ENCODE measurements at places on chromosomes 16 and 17.

DNA sequence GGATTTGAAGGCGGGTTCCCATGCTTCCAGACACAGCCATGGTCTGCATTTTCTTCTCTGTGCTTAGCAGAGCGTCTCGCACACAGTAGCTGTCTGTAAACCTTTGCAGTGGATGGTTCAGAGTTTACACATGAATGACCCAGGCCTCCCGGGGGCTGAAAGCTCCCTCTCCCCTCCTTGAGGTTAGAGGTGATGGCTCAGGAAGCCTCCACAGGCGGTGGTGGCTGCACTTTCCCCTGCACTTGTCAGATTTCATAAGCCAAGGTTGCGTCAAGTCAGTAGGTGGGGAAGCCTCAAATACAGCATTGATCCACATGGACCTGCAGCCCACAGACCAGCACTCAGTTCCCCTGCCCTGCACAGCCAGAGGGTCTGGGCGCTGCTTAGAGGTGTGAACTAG is 211.9 kb downstream of the KATNIP start:
- no peak for DNase-seq

DNA sequence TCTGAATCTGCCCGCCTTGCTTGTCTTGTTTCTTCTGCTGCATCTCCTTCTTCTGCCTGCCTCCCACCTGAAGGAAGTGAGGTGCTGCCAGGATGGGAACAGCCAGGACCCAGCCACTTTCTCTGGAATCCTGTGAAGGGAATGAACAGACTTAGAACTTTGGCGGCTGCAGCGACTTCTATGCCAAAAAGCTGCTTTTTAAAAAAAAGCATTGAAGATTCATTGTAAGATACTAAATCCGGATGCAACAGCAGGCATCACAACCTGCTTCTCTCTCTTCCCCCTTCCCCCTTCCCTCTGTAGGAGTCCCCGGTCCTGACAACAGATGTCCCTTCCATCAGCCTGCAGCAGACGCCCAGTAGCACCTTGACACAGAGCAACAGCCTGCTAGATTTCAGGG is 176.3 kb downstream of the HS3ST4 start:
- no peak for DNase-seq

DNA sequence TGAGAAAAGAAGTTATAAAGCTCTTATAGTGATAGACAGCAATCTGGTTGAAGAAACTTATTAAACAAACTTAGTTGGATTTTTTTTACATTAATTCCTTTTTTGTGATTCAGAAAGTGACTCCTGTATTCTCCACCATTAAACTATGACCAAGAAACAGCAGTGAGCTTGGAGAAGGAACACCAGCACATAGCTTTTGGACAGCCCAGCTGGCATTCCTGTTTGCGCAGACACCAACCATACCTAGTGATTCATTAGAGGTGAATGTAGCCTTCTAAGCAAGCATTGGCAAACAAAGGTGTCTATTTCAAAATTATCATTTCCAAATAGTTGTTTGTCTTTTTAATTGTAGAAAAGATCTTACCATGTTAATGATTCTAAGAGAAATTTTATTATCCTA is 94.4 kb downstream of the STXBP4 start:
- DNase-seq, result peak; percentile 28

DNA sequence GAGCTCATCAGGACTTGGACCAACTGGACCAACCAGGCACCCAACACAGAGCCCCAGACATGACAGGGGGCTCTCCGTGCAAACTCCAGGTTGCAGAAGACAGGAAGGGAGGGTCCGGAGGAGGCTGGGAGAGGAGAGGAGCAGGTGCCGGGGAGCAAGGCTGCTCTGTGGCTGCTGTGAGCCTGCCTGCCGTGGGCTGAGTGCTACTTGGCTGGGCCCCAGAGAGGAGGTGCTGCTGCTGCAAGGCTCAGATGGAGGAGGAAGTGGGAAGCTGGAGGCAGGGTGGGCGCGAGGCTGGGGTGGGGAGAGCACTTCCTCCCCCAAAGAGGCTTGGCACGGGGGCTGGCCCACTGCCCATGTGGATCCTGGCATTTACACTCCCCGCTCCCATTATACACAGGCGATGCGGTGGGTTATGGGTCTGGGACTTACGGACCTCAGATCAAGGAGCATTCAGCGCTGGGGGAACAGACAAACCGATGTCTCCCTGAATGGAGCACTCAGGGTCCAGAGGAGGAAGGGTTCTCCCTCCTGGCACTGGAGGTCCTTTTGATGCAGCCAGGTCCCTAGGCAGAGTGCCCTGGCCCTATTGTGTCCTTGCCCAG is 15.9 kb downstream of the EPOP start:
- DNase-seq, result no peak

DNA sequence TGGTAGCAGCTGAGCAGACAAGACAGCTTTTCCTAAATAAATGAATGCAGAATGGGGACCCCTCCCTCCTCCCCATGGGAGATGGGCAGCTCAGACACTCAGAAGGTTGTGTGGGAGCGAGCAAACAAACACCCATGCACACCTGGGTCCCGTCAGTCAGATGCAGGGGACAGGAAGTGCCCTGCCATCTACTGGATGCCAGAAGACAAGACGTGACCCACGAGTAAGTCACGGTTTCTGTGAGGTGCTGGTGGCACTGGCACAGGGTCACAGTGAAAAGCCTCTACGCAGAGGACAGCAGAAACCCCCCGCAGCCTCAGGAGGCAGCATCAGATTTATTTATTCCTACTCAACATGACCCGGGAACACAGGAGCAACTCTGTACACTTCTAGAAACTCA is 8.4 kb downstream of the HBQ1 start:
- DNase-seq, result no peak

DNA sequence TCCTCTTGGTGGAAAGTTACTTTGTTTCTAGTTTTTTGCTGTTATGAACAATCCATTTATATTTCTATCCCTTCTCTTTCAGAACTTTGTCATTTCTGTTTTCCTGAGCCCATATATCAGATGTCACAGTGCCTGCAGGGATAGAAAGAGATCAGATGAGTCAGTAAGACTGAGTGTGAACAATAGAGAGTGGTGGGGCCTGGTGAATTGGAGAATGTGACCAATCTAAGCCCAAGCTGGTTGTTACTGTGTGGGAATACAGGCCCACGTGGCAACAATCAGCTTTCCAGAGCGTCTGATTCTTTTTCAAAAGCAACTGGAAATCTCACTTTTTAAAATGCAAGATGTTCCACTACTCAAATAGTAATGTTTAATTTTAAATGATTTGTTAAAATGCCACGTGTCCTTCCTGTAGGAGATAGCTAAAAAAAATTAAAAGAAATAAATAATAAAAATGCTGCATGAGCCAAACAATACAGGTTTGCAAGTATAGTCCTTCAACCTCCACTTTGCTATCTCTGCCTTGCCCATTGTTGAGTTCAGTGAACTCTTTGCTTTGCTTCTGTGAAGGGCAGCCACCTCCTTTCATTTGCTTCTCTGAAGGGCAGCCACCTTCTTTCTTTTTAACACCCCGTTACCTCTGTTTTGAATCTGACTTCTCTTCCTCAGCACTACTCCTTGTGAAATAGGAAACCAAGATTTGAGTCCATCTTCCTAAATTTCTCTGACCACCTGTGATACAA is 9.6 kb downstream of the DCTN5 start:
- no peak for DNase-seq

GRCh38 chr16:28482026-28482425 is 9.8 kb downstream of the CLN3 start:
- DNase-seq, result no peak

- no peak for DNase-seq
Measured at GRCh38 chr17:75909051-75909811, 4.5 kb upstream of the MRPL38 start.

- DNase-seq, result no peak
Measured at GRCh38 chr17:58002154-58002948, 4.7 kb downstream of the SRSF1 start.

GRCh38 chr16:53093162-53093744 is 38.5 kb downstream of the CHD9 start:
- DNase-seq, result no peak

- no peak for DNase-seq
Measured at GRCh38 chr16:13077816-13078215, 176.4 kb downstream of the SHISA9 start.

- DNase-seq, result no peak
Measured at GRCh38 chr16:13631213-13631767, 288.7 kb upstream of the ERCC4 start.

All from AG08395 (cell line).